ENCODE measurements at places on chromosomes 11 and 22. TPM values are rescaled to one million over a fixed set of nuclear protein-coding genes. Genes with fewer than 3 reads are reported as not detected.

Gene ASCL3
- not detected for total RNA-seq

Gene SLC6A5
- not detected for total RNA-seq

Gene LRRC74B
- total RNA-seq: not detected

Gene UCP3
- total RNA-seq: not detected

DNA sequence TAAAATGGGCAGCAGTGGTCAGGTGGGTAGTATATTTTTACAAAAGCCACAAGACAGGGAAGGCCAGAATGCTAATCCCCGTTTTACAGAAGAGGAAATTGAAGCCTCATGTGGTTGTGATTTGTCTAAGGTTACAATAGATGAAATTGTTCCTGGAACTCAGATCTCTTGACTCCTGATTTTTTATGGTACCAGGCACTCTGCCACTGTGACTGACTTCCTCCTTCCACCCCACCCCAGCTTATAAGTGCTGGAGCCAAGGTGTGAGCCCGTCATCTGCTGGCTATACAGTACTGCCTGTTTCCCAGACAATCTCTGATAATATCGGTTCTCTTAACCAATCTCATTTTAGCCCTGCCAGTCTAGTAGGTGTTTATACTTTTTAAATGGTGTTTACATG is 1.9 kb downstream of the SLC5A1 start:
- DNase-seq: peak; percentile 46

GRCh38 chr11:109960831-109961230 is 132.4 kb upstream of the ZC3H12C start:
- DNase-seq: peak; percentile 49

DNA sequence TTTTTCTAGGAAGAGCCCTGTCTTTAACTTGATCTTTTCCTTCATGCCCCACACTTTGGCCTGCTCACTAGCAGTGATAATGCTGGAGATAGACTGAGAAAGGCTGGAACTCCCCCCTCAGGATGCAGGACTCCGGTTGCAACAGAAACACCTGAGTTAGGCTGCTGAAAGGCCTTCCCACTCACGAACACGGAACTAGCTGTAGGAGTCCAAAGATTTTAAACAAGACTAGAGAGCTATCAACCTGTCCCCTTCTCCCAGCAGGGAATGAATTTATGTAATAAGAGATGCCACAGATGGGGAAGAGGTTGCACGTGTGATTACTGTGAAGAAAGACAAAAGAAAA is 13.0 kb downstream of the SCN3B start:
- no peak for DNase-seq

DNA sequence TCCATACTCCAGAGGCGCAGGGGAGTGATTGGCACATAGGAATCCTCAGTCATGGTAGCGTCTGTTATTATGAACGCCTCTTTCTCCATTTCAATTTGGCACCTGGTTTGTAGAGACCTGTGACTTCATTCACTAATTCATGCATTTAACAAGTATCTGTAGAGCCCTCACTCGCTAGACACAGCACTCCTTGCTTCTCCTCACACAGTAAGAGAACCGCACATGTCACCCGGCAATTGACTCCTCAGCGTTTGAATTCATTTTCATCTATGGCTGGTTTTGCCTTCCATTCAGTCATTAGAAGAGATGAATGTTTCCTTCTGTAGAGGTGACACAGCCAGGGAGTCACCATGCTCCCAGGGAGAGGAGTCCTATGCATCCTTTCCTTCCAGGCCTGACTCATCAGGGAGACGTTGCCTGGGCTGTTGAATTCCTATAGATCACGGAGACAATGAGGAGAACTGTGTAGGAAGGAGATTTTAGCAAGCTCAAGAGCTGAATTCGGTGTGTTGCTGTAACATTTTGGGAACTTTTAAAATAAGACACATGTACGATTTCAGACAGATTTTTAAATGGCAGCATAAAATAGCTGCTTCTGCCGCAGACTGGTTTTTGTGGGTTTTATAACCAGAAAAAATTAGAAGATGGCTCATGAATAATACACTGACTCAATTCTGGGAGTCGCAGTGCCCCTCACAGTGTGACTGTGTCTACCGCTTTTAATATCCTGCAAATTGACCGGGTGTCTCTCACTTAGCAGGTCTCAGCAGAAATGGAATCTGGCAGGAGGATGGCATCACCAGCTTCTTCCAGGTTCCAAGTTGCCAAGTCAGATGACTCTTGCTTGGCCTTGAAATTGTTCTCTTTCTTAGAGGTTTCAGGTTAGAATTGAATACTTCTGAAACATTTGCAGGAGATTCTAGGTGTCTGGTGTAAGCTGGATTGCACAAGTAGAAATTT is 44.4 kb upstream of the CLMP start:
- peak; percentile 46 for DNase-seq

DNA sequence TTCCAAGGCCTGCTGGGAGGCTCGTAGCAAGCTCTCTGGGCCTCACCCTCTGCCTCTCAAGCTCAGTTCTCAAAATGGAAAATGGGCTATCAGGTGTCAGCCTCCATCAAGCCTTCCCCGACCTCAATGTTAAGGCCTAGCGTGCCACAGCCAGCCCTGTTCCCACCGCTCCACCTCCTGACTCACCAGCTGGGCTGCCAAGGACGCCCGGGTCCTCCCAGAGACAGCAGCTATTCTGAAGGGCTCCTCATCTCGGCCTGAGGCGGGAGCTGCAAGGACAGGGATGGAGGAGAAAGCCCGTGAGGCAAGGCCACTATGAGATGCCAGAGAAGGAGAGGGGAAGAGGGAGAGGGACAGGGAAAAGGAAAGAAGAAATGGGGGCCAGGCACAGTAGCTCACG is 19.9 kb downstream of the ARAP1 start:
- peak; percentile 89 for DNase-seq

GRCh38 chr11:74255741-74256375 is 55.6 kb downstream of the P4HA3 start:
- DNase-seq: peak; percentile 9
